NCI-H187 (cell line): ENCODE measurements at places on chromosomes 13 and 19.
A peak's percentile ranks its signal among the peaks of the same experiment; 100 is the strongest.

GRCh38 chr13:93767180-93767916, 540.7 kb downstream of the GPC6 start:
- no peak for DNase-seq

- no peak for DNase-seq
Observed at GRCh38 chr13:45325806-45326205, 15.2 kb downstream of the TPT1 start.

GRCh38 chr13:38674208-38674607, 12.7 kb upstream of the FREM2 start:
- DNase-seq = no peak

DNA sequence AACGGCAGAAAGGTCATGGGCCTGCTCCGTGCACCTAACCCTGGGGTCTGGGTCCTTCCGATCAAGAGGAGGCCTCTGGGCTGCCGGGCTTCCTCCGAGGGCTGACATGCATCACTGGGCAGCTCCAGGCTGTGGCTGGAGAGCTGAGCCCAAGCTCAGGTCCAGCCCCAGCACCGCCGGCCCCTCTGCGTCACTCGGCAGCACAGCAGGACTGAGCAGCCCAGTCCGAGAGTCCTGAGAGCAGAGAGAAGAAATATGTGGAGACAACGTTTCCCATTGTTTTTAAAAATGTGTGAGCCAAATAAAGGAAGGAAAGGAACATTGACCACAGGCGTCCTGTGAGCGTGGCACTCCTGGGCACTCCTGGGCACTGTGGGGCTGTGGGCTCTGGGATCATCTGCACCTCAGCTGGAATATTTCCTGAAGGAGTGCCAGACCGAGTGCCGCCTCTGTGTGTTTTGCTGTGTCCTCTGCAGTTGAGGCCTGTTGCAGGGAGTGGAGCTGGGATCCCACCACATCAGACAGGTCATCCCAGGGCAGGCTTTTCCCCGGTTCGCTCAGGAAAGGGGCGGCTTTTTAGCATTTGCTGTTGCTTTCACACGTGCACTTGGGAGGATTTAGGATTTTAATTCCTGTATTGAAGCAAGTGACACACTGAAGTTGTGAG, 37.8 kb upstream of the TFDP1 start:
- no peak for DNase-seq

GRCh38 chr19:38216785-38217641, 7.0 kb downstream of the DPF1 start:
- no peak for DNase-seq

DNA sequence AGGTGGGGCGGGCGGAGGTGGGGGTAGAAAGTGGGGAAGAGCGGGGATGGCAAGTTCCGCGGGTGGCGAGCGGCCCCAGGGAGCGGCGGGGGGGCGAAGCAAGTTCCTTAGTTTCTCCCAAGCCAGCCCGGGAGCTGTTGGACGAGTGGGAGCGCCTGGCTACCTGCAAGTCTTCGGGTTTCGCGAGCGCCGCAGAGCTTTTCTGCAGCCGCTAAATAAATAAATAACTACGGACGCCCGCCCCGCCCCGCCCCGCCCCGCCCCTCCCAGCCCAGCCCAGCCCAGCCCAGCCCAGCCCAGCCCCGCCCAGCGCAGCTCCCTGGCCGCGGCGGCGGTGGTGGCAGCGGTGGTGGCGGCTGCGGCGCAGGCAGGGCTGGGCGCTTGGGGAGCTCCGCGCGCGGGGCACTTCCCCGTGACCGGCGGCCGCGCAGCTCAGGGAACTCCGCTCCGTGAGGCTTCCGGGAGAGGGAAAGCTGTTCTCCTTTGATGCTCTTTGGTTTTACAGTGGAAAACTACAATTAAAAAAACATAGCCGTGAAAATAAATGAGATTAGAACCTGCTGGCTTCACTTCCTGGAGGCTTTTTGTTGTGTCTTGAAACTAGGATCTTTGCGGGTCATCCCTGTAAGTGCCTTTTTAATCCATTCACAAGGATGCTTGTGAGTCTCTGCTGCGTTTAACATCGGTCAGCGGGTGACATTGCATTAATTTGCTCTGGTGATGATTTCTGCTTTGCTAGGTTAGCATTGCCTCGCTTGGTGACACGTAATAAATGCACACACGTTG, at the start of gene UBE2L5:
Gene UBE2L5 (plus strand): TSS at position 440 of the 786 bp plus-strand sequence. CDS start 5,498 bp downstream, outside the sequence.
- DNase-seq = peak; percentile 49

DNA sequence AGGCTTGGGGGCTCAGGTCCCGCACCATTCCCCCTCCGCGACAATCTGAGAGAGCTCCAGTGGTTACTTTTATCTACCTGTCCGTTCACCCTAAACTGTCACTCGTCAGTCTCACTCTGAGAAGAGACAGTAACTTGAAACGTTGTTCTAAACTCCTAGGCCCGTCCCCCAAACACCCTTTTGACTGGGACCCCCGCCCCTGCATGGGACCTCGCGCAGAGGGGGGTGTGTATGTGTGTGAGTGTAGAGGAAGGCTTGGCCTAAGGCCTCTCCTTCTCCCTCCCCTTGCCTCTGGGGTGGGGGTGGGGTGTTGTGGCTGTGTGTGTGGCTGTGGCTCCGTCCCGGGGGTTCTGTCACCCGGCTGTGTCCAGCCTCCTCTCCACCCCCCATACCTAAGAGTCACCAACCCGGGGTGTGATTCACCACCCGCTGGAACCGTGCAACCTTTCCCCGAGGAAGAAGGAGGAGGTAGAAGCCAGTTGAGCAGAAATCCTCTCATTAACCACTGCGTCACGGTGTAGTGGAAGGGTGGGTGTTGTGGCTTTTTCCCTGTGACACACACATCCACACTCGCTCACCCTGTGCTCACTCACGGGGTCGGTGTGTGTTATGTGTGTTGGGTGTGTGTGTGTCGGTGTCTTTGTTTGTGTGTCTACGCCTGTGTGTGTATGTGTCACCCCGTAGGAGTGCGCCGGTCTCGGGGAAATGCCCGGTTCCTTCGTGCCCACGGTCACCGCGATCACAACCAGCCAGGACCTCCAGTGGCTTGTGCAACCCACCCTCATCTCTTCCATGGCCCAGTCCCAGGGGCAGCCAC, 2.4 kb downstream of the FOSB start:
- no peak for DNase-seq

DNA sequence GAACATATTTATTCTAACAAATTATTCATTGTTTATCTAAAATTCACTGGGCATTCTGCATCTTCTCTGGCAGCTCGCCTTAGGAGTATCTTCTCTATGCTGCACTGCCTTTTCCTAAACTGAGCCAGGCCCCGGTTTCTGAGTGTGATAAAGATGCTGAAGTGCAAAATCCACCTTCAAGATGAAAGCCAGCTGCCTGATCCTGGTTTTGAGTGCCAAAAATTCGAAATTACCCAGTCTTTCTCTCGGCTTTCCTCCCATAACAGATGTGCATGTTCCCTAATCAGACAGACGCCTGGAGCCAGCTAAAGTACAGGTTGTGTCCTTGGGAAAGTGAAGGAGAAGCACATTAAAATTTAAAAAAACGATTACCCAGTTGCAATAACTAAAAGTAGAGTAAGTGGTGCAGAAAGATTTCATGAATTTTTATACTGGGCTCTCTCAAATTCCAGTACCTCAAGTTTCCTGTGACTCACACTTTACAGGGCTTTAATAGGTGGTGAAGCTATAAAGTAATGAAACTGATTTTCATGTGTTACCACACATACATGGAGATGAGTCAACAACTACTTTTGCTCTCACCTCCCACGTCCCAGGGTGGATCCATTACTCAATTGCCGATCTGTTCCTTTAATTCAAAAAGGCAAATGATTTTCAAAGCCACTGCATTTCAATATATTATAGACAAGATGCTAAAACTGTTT, 65.0 kb upstream of the GTF2F2 start:
- no peak for DNase-seq

- DNase-seq = no peak
Observed at GRCh38 chr13:86098511-86098910, 299.3 kb upstream of the SLITRK6 start.

DNA sequence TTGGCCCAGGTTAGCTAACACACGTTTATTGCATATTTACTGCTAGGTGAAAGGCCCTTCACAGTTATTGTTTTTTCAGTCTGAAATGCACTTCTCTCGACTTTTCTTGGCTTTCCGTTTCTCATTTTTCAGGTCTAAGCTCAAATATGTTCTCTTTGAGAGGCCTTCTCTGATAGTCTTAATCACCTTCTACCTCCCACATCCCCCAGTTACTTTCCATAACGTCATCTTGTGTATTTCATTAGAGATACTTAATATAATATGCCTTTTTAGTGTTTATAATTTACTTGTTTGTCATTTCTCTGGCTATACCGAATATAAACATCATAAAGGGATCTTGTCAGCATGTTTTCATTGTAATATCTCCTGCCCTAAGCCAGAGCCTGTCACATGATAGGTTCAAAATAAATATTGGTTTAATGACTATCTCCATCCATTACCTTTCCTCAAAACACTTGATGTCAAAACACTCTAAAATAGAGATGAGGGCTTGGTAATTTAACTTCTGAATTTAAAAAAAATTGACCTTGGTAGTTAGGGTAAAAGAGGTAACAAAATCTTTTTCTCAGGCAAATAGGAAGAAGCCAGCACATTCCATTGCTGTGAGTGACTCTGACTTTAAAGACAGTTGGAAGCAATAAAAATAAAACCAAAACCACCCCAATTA, 168.6 kb upstream of the RFC3 start:
- no peak for DNase-seq

GRCh38 chr13:72230131-72230530, 363.1 kb upstream of the DACH1 start:
- no peak for DNase-seq

GRCh38 chr13:95212983-95213850, 88.0 kb downstream of the ABCC4 start:
- DNase-seq = no peak

DNA sequence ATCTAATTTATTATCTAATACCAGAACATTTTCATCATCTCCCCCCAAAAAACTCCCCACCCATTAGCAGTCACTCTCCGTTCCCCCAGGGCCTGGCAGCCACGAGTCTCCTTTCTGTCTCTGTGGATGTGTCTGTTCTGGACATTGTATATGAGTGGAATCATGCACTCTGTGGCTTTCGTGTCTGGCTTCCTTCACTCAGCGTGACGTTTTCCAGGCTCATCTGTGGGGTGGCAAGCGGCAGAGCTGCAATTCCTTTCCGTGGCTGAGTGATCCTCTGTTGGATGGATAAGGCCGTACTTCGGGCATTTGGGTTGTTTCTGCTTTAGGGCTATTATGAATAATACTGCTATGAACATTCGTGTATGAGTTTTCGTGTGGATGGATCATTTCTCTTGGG, 3.1 kb downstream of the AP2S1 start:
- DNase-seq = no peak

- peak; percentile 90 for DNase-seq
Observed at GRCh38 chr19:41792513-41793413, 3.6 kb upstream of the CEACAM3 start.

DNA sequence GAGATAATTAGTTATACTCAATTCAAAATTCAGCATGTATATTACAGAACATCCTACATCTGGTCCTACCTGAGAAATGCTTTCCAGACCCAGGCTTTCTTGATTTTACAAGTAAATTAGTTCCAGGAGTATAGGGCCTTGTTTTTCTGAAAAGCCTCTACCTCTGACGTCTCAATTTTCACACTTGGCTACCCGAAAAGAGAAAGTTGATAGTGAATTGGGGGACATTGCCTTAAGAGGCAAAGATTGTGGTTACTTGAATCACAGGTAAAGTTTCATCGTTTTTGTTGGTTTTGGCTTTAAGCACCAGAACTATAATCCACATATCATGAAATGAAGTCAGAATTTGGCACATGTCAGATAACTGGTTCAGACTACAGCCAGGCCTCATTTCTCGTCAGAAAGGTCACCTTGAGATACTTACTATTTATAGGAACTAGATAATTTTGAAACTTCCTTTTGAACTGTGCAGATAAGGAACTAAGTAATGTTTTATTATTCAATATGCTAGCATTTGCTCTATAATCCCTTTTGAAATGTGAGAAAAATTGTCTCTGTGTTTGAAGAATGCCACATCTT, 30.8 kb downstream of the FAM124A start:
- no peak for DNase-seq

DNA sequence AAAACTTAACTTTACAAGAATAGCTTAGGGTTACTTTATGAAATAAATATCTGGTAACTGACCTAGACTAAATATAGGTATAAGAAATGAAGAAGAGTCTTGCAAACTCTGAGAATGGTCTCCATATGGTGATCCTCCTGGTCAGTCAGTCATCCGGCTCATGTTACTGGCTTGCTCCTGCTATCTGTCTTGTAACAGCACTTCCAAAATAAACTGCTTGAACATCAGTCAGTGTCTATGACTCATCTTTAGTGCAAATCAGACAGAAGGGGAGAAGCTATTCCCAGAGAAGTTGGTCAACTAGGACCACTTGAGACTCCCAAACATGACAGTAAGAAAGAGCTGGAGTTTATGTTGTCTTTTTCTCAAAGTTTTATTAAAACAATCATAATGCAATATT, 1550.9 kb downstream of the PCDH9 start:
- no peak for DNase-seq

DNA sequence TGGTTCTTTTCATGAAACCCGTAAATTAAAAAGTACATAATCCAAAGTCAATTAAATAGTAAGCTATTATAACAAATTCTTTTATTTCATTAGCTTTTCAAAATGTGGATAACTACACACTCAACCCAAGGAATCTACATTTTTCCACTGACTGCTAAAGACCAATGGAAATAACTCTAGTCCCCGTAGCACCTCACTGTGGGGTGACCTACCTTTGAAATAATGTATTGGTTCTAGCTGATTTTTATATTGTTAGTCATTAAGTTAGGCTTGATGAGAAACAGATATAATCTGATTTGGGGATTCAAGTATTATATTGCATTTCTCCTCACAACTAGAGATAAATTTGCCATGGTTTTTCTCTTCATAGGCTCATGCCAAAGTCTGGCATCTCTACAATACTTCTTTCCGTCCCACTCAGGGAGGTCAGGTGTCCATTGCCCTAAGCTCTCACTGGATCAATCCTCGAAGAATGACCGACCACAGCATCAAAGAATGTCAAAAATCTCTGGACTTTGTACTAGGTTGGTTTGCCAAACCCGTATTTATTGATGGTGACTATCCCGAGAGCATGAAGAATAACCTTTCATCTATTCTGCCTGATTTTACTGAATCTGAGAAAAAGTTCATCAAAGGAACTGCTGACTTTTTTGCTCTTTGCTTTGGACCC, 37.3 kb downstream of the KL start:
- no peak for DNase-seq

DNA sequence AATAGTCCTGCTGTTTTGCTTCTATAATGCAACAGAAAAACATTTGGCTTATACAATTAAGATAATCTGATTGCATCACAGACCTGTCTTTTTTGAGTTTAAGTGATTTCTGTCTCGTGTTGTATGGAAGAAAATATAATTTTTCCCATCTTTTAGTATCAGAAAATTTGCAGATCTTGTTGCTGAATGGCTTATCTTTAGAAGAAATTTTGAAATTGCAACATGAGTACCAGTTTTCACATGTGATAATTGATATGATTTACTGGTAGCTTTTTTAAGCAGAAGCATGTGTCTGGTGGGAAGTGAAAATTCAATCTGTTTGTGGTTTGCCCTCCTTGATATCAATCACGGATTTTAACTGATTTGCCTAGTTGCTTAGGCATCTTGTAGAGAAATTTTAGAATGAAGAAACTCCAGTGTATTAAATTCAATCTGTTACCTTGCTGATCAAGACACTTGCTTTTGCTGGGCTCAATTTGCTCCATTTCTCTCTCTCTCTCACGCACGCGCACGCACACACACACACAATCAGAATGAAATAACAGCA, 89.8 kb upstream of the MYCBP2 start:
- DNase-seq = no peak

- DNase-seq = no peak
Observed at GRCh38 chr13:73189776-73190175, 131.0 kb downstream of the KLF5 start.
